ENCODE measurements at places on chromosomes 2 and 18.

DNA sequence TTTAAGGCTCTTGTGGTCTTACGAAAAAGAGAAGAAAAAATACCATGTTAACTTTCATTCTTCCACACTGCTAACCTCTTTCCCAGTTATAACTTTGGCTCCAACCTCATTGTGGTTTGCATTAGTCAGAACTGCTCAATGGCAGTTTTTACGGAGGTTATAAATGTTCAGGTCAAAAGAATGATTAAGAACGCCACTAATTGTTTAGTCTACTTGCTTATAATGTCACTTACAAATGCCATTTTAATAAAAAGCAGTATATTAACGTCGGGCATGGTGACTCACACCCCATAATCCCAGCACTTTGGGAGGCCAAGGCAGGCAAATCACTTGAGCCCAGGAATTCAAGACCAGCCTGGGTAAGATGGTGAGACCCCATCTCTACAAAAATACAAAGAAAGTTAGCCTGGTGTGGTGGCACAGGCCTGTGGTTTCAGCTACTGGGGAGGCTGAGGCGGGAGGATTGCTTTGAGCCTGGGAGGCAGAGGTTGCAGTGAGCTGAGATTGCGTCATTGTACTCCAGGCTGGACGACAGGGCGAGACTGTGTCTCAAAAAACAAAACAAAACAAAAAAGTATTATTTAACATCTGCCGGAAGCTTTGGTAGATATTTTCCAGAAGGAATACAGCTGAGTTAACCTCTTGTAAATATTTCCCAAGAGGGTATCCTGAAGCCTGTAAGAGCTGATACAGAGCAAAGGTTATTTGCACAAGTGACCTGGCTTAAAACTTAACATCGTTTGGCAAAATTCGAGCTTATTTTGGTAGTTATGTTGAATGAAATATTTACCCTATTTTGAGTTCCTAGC, 5.1 kb downstream of the AGPS start:
- DNase-seq = no peak

GRCh38 chr2:39975476-39976020, 196.5 kb upstream of the THUMPD2 start:
- DNase-seq = no peak

- DNase-seq = no peak
These were observed 56.3 kb upstream of the GULP1 start for GRCh38 chr2:188235364-188235763.

DNA sequence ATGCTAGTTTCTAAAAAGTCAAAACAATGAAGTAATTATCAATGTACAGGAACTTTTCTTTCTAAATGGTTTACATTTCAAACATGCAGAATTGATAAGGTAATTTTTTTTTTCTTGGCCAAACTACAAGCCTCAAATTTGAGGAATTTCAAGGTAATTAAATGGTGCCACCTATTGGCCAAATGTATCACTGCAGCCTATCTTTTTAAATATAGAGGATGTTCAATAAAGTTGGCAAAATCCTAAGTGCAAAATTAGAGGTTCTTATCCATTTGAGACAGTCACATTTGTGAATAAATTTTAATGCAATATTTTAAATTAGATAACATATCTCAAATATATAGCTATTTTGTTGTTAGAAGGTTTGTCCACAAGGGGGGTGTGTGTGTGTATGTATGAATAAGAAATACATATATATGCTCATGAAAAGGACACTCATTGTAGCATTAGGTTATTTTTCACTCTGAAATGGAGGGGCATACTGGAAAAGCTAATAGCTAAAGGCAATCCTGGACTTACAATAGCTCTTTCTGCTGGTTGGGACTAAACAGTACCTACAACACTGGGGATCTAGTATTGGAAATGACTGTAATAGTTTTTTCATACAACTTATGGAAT, 26.2 kb downstream of the MMADHC start:
- no peak for DNase-seq

GRCh38 chr18:9695605-9696004, 12.5 kb upstream of the RAB31 start:
- no peak for DNase-seq

DNA sequence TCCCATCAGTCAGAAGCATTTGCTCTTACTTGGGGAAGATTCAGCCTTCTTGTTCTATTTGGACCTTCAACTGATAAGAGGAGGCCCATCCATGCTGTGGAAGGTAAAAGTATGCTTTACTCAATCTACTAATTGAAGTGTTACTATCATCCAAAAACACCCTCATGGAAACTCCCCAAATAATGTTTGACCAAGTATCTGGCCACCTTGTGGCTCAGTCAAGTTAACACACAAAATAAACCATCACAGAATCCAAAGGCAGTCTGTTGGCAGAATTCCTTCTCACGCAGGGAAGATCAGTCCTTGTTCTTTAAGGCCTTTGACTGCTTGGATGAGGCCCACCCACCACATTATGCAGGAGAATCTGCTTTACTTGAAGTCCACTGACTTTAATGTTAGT, 531.2 kb upstream of the SMIM21 start:
- no peak for DNase-seq

- no peak for DNase-seq
These were observed 419.1 kb downstream of the PARD3B start for GRCh38 chr2:204964414-204964813.

GRCh38 chr18:62670573-62670972, 44.8 kb upstream of the PHLPP1 start:
- DNase-seq = no peak

- DNase-seq = no peak
These were observed 80.2 kb downstream of the CDK15 start for GRCh38 chr2:201886504-201886903.

GRCh38 chr2:213722565-213722964, 438.3 kb downstream of the SPAG16 start:
- DNase-seq = no peak

DNA sequence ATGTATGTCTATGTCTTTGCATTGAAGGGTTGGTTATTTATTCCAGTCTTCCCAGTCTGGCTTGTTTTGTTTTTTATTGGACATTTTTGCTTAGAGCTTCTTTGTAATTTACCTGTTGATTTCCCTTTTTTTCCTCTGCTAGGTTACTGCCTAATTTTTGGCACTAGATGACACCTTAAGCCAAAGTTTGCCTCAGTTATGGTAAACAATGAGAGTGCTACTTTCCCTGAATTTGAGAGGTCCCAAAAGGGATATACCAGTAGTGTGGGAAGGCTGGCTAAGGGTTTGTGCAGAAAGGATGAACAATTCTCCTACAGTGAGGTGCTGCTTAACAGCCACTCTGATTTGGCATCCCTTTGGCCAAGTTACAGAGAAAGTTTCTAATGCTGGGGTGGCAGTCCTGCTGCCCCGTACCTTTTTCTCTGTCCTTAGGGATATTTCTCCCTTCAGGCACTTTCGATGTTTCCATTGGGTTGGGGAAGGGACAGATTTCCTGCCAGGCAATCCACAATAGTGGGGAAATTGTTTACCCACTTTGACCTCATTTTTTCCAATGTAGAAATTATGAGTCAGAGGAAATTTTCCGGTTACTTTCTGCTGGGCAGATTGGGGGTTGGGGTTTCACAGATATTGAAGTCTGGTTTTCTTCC, 354.9 kb downstream of the PTPRM start:
- no peak for DNase-seq

GRCh38 chr2:239712755-239713154, 311.9 kb upstream of the HDAC4 start:
- no peak for DNase-seq

- DNase-seq = no peak
These were observed 40.2 kb downstream of the TMEM177 start for GRCh38 chr2:119719261-119719627.

DNA sequence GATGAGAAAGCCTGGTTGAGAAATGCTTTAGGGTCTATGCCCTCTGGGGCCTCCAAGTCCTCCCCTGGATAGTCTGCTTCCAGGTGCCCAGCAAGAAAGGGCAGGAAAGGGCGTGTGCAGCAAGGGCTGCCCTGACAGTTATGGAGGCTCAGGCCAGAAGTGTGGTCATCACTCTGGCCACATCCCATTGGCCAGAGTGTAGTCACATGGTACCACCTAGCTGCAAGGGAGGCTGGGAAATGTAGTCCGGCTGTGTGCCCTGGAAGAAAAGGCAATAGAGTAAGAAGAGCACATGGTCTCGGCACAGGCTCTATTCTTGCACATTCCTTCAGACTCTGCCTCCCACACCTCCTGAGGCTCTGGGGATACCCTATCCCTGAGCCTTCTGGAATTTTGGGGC, 35.7 kb downstream of the ODC1 start:
- DNase-seq = no peak

- DNase-seq = peak; percentile 82
These were observed 7.0 kb downstream of the SLC35F6 start for GRCh38 chr2:26770986-26771586.

DNA sequence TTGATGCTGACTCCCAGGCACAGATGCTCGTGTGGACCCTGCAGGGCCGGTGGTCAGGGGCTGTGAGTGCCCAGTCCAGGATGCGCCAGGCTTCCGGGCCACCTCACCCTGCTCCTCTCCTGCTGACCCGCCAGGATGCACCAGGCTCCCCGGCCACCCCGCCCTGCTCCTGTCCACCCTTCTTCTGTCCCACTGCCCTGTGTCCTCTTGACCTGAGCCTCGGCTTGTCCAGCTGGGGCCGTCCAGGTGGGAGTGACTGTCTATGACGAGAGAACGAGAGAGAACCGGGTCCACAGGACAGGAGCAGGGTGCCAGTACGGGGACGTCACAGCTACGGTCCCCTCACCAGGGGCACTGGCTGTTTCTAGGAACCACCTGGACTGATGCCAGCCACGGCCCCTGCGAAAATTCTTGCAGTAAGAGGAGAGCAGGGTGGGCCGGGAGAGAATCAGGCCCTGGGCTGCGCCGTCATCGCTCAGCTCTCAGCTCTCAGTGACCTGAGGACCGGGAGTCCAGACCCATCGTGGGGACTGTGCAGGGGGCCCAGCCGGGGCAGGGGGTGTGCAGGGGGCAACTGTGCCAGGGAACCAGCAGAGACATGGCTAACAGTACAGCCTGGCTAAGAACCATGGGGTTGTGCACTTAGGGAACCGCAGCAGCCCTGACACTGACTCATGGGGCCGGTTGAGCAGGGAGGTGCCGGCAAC, 12.9 kb upstream of the NFATC1 start:
- no peak for DNase-seq

GRCh38 chr2:82340578-82341053, 2036.1 kb upstream of the LRRTM1 start:
- no peak for DNase-seq

- DNase-seq = no peak
These were observed 73.8 kb downstream of the CD28 start for GRCh38 chr2:203780231-203780630.

GRCh38 chr18:57737400-57738060, 65.6 kb downstream of the ATP8B1 start:
- DNase-seq = peak; percentile 78

DNA sequence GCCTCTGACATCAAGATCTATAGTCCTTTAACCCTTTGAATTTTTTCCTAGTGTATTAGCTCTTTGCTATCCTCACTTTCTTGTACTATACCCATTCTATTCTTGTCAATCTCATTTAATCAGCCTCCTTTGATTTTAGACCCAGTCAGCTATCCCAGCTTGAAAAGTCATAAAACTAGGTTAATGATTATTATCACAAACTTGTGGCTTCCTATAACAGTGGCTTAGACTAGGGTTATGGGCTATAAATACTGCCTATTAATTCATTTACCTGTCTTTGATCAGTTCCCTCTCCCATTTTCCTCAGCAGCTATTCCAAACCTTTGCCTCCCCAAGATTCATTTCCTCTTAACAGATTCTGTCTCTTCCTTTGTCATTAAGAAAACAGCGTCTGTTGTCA, 174.8 kb downstream of the UBR3 start:
- DNase-seq = no peak

DNA sequence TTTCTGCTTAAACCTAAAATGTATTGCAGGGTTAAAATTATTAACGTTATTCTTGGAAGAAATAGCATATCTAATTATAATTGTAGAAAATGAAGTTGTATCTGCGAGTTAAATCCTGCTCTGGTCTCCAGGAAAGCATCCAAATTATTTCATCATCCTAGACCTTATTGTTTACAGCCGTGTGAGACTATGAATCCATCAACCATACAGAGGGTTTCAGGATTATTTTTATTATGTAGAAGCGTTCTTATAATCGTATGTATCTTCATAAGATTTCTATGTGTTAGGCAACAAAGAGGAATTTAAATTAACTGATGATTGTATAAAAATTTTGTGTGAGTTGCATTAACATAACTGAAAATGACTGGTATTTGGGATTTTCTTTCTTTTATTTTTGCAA, 14.5 kb upstream of the DSC3 start:
- DNase-seq = no peak

- no peak for DNase-seq
These were observed 174.2 kb upstream of the TMEM200C start for GRCh38 chr18:6069539-6069938.

- DNase-seq = no peak
These were observed 844.9 kb downstream of the CPS1 start for GRCh38 chr2:211401328-211401727.

DNA sequence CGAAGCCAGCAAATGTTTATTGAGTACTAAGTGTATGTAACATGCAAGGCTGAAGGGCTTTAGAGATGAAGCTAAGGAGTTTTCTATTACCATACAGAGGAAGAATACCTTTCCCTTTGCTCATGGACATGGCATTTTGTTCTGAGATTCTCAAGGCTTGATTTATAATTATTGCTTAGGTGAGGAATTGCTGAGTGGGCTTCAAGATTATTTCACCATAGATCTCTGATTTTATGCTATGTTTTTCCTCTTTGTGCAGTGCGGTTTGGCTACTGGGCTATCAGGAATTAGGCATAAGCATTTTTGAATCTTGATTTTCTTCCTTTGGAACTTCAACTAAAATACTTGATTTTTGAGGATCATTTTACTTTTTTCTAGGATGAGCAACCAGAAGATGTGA, 42.5 kb downstream of the VRK2 start:
- DNase-seq = no peak

GRCh38 chr2:51194656-51195055, 162.7 kb upstream of the NRXN1 start:
- no peak for DNase-seq
